Lung microvascular endothelial cell (primary cell): ENCODE measurements at places on chromosomes 13 and 19.

GRCh38 chr19:49475995-49476880, 2.2 kb downstream of the FLT3LG start:
- no peak for DNase-seq

DNA sequence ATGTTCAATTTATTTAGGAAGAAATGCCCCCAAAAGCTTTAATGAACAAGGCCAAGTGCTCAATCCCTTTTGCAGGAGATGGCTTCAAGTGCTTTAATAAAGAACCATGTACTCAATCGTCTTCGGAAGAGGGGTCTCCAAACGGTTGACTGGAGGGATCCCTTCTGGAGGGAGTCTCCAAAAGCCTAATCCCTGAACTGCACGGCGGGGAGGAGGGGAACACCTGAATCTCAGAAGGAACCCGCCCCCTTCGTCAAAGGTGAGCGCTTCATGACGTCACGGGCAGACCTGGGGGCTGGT, 505 bp downstream of the PAF1 start:
- DNase-seq, result no peak

- DNase-seq, result peak; percentile 50
These were observed 8.1 kb upstream of the ERICH6B start for GRCh38 chr13:45623516-45624090.

GRCh38 chr19:16025108-16026101, 50.9 kb upstream of the TPM4 start:
- peak; percentile 73 for DNase-seq

DNA sequence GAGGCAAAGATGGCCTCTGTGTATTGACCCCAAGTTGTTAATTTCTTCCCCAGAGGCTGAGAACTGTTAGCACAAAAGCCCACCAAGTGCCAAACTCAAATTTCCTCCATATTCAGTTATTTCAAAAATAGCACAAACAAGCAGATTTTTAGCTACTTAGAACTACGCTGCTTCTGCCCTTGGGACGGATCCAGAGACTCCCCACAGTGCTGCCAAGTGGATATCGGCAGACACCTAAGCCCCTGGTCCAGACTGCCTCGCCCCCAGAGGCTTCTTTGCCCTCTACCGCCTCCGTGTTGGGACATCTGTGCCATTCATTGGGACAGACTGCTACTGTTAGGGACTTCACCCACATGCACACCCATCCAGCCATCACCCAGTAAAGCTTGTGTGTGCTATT, 188.3 kb downstream of the POSTN start:
- DNase-seq, result no peak

DNA sequence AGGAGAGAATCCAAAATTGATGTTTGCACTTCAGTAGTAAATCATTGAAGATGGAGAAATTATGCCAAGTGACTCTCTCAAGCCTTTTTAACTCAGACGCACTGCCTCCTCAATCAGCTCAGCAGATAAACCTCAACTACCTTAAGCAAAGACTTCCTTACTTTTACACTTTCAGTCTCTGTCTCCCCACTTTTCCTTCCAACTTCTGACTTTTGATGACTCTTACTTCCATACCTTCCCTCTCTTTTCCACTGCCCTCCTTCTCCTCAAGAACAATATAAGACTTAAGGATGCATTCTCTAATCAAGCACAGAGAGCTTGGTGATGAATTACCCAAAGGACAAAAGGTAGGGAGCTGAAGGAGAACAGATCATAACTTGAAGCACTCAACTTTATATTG, 4.8 kb upstream of the DACH1 start:
- DNase-seq, result no peak

GRCh38 chr19:52673014-52673413, 34.9 kb upstream of the ZNF83 start:
- no peak for DNase-seq
